CD4-positive, alpha-beta T cell treated with Interleukin-6 at 100 ng/mL for 8 hours (primary cell): ENCODE measurements at places on chromosomes 1 and 21.
A peak's percentile ranks its signal among the peaks of the same experiment; 100 is the strongest.

DNA sequence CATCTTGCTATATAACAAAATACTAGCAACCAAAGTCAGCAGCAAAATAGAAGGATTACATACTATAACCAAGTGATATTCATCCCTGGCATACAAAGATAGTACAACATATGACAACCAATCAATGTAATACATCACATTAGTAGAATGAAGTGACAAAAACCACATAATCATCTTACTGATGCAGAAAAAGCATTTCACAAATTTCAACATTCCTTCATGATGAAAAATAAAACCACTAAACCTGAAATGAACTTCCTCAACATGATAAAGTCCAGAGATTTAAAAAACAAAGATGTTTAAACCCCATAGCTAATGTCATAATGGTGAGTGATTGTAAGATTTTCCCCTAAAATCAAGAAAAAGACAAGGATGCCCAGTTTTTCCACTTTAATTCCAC, 18.6 kb downstream of the RO60 start:
- DNase-seq: no peak

GRCh38 chr1:109739738-109740614, 862 bp downstream of the GSTM3 start:
- DNase-seq: peak; percentile 71

- DNase-seq: no peak
Observed at GRCh38 chr1:208190784-208191183, 53.4 kb downstream of the PLXNA2 start.

- DNase-seq: no peak
Observed at GRCh38 chr1:180094705-180095295, 59.9 kb upstream of the QSOX1 start.
